LNCaP clone FGC (cell line): ENCODE measurements at places on chromosomes 2 and 18.

GRCh38 chr2:112646102-112646719, 472 bp downstream of the SLC20A1 start:
- no peak for DNase-seq

DNA sequence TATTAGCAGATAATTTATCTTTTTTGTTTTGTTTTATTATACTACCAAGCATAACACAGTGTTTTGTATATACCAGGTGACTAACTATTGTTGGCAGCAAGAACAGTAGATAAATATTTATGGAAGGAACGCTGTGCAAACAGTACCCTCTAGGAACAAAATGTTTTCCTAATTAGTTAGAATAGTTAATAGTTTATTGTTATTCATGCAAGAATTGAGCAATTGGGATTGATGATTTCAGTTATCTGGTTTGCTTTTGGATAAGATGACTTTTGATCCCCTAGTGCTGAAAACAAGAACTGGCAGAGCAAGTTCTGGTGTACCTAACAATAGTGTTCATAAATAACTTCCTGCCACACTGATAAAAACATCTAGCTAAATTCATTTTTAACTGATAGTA, 323.3 kb downstream of the TGIF1 start:
- DNase-seq, result peak; percentile 63

GRCh38 chr2:182435754-182436153, 8.9 kb upstream of the PDE1A start:
- no peak for DNase-seq

DNA sequence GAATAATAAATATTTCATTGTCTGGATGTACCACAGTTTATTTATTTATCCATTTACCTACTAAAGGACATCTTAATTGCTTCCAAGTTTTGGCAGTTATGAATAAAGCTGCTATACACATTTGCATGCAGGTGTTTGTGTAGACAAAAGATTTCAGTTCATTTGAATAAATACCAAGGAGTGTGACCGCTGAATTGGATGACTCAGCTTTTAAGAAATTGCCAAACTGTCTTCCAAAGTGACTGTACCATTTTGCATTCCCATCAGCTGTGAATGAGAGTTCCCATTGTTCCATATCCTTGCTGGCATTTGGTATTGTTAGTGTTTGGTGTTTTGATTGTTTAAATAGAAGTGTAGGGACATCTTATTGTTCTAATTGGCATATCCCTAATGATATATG, 36.2 kb upstream of the FMNL2 start:
- DNase-seq, result peak; percentile 32

DNA sequence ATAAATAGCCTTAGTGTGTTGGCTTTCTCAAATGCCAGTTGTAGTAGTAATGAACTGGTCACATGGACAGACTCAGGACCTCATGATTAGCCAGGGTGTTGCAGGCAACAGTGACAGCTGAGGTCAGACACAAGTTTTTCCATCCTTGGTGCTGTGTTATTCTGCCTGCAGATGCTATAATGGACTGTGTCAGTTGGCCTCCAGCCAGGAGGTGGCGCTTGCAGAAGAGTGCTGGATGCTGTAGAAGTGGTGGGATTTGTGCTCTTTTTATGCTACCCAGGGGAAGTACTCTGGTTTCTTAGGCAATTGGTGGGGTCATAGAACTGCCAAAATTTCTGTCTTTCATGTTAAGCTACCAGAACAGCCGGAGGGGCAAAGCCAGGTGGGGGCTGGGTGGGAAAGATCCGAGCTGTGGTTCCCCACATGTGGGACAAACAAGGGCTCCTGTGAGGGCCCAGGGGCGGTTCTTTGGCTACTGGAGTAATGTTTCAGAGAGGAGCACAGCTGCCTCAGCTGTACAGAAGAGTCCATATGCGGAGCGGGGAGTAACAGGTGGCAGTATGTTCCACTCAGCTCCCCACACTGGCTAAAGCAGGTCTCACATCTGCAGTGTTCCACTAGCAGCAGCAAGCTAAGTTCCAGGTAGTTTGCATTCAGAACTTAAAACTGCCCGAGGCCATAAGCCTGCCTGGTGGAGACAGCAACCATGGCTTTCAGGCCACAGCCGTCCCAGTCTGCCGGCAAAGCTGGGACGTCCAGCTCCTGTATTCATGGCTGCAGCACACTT, 104.4 kb downstream of the GULP1 start:
- DNase-seq, result no peak

GRCh38 chr2:24360963-24361330, 611 bp upstream of the ITSN2 start:
- DNase-seq, result no peak

DNA sequence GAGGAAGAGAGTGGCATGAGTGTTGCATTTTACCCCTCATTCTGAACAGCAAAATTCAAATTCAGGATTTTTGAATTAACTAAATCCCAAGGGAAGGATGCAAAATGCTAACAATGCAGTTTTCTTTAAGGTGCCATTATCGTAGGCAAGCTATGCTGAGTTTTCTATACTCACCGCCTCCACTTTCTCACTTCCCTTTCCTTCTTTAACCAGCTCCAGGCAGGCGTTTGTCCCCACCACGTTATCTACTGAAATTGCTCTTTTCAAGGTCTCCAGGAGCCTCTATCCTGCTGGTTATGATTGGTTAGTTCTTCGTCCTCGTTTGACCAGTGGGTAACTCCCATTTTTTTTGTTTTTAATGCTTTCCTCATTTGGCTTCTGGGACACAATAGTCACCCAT, 1.8 kb upstream of the CPO start:
- no peak for DNase-seq

DNA sequence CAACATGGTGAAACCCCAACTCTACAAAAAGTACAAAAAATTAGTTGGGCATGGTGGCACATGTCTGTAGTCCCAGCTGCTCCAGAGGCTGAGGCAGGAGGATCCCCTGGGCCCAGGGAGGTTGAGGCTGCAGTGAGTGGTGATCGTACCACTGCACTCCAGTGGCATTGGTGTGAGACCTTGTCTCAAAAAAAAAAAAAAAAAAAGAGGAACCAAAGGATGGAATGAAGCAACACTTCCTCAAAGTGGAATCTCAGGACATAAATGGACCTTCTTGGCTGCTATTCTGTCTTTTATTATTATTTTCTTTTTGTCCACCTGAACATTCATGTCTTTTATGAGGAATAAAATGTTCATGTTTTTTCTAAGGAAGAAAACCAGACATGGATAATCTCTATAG, 13.7 kb downstream of the GEMIN6 start:
- no peak for DNase-seq

DNA sequence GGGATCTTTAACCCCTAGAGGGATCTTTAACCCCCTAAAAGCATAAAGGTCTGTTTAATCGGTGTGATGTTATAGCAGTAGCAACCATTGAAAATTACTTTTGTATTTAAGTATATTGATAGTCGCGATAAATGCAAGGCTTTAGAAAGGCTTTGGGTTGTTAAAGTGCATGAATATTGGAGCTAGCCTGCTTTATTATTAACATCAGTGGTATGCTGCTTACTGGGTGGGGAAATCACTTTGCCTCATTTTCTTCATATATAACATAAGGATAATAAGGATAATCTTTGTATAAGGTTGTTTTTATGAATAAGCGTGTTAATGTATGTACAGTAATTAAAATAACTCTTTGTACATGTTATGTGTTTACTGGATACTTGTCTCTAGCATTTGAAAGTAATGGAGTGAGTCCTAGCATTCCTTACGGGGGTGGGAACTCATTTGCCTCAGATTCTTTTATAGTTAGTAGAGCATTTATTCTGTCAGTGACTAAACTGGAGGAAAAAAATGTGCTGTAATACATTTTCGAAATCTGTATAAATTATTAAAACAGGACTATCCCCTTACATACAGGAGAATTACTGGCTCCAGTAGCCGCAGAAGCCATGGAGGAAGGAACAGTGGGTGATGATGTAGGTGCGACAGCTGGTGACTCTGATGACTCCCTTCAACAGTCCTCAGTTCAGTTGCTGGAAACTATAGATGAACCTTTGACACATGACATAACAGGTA, 122.2 kb downstream of the BIRC6 start:
- no peak for DNase-seq

DNA sequence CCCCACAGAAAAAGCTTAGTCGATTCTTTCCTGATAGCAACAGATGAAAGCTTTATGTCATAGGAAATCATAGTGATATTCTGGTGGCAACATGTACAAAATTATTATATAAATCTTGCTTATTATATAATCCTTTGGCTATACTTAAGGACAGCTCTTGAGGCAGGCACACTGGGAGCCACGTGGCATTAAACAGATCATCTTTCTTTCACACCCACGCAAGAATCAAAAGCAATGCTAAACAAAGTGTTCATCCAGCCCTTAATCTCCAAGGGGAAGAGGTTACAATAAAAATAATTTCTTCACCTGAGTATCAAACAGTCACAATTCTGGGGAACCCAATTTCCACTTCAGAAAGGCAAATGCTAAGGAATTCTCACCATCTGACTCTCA, 57.8 kb downstream of the CYB5A start:
- no peak for DNase-seq

DNA sequence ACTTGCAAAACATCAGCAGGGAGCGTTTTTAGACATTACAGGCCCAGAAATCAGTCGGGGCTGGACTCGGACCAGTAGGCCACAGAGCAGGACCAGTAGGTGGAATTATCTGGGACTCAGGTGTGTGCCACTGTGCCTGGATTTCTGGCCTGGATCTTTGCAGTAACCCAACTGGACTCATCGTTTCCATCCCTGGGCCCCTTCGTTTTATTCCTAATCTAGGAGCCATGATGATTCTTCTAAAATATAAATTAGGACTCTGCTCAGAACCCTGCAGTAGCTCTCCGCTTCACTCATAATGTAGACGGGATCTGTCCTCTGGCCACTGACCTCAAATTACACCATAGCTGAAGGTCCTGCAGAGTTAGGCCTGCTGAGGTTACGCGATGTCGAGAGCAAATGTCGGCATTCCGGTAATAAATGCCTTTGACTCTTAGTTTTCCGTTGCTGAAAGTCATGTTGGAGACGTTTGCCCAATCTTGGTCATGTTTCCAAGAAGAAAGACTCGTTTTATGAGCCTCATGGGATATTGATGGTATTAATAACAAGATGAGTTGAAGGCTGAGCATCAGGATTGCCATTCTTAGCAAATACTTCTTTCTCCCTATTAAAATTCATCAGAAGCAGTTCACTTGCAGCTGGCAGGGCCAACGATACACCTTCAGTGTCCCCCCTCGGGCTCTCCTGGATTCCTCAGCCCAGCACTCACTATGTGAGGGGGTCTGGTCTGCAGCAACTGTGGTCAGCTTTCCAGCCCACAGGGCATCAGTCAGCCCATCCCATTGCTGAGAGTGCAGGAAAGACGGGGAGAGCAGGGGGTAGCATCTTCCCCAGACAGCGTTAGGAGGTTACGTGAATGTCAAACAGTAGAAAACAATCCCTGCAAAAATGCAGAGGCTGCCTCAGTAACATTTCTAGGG, 39.9 kb upstream of the KLF11 start:
- no peak for DNase-seq

- peak; percentile 42 for DNase-seq
Measured at GRCh38 chr2:42084231-42084671, 36.4 kb downstream of the PKDCC start.

GRCh38 chr2:235612181-235612950, 118.5 kb downstream of the AGAP1 start:
- DNase-seq, result no peak

GRCh38 chr18:24014062-24014985, at the start of gene TTC39C:
Gene TTC39C, plus strand, starts transcription at chr18:24014754. Its CDS starts 118 bp downstream, at chr18:24014872.
- no peak for DNase-seq
